Testis (tissue), 5 donors: ENCODE measurements at places on chromosomes 5 and 9.
A peak's percentile ranks its signal among the peaks of the same experiment; 100 is the strongest.

- no peak for DNase-seq
Measured at GRCh38 chr5:95791751-95792150, 30.8 kb downstream of the GLRX start.

- DNase-seq: no peak
Measured at GRCh38 chr5:80057099-80057498, 22.0 kb downstream of the THBS4 start.

- DNase-seq: no peak
Measured at GRCh38 chr5:96125231-96125891, 163.7 kb upstream of the ELL2 start.

DNA sequence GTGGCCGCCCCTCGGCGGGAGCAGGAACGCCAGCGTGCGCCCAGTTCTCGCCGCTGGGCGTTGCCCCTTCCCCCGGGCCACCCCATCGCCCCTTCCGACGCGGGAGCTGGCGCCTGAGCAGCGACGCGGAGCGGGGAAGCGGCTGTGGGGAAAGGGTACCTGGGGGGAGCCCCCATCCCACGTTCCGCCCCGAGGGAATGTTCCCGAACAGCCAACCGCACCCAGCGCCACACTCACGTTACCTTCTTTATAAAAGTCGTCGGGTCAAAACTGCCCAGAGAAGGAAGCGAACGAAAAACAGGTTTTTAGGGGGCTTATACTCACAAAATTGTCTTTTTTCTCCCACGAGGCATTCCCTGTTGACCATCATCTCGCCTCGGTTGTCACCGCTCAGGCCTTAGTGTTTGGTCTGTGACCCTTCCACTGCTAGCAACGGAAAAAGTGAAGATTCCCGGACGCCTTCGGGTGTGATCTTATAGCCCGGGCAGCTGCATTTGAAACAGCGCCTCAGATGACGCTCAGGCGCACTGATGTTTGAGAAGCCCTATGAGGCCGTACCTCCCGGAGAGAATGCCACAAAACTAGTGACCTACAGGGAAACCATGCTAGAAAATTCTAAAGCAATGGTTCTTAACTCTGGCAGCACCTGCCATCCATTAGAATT, 475 bp upstream of the GOLM1 start:
- DNase-seq: peak; percentile 78

DNA sequence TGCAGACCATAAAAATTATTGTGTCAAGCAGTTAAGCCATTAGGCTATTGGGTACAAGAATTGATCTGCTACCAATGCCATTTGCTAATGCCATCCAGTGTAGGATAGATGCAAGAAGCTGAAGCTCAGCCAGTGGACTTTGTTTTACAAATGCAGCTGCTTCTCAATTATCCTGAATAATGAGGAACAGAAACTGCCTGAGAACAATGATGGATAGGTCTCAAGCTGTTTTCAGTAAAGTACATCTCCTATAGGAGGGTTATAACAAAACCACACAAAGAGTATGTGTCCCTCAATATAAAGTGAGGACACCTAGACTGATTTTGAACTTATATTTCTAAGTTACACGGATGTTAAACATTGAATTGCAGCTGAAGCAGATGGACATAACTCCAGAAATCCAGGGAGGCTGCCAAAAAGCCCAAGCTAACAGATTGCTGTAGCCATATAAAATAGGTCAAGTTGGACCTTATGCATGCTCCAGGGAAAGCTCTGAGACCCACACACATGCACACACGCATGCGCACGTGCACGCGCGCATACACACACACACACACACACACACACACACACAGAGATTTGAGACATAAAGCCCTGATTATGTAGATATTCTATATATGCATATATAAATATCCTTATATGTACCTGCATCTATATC, 482.7 kb upstream of the CD180 start:
- no peak for DNase-seq

DNA sequence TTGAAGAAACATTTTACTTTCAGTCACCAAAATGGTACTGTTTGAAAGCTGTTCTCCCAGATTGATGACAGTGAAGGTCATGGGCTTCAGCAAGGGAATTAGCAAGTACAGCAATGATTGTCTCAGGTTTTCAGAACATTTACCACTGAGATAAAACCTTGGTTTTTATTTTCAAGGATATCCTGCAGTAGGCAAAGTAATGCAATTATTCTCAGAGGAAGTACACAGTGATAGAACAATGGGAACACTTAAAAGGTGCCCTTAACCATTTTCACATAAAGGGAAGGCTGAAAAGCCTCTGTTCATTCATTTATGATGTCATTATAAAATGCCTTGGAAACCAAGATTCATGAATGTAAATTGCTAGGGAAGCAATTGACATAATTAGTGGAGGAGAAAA, 471.8 kb upstream of the ACO1 start:
- DNase-seq: no peak

DNA sequence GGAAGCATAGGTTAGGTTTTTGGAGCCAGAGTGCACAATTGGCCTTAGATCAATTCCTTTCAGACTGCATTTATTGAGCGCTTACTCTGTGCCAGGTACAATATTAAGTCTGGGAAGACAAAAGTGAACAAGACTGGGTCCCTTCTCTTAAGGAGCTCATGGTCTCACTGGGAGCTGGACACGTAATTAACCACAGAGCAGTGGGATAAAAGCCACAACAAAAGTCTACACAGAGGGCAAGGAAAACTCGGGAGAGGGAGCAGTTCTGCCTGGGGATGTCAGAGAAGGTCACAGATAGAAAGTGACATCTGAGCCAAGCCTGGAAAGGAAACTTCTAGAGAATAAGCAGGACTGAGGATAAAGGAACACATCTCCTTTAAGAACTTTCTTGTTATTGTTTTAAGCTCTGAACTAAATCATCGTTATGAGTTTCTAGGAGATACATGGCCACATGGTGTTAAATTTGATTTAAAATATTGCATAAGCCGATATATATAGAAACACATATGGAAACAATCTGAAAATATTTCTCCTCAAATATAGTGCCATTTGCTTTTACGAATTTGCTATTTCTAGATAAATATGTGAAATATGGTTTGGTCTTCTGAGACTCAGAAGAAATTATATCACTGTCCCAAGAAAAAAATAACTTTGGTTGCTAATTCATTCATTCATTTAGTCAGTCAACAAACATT, 40.1 kb upstream of the PDE8B start:
- DNase-seq: no peak

DNA sequence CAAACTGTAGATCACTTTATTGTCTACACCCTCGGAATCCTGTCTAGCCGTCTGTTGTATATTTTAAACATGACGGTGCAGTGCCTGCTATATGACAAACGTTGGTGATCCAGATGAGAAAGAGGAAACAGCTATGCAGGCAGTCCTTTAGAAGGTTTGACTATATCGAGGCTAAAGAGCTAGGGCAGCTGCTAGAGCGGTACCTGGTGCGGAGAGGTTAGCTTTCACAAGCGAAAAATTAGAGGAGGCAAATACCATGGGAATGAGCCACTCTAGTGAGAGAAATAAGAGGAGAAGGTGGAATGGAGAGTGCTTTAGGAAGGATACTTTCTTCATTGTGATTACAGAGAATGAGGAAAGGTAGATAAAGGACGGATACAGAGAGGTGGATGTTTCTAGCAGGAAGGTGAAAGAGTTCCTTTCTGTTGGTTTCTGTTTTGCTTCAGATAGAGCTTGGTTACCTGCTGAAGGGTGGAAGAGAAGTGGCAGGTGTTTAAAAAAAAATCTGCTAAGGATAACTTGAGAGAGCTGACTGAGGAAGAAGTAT, 959 bp upstream of the FBXL17 start:
- DNase-seq: no peak

GRCh38 chr5:125926172-125926571, 497.0 kb upstream of the GRAMD2B start:
- no peak for DNase-seq

DNA sequence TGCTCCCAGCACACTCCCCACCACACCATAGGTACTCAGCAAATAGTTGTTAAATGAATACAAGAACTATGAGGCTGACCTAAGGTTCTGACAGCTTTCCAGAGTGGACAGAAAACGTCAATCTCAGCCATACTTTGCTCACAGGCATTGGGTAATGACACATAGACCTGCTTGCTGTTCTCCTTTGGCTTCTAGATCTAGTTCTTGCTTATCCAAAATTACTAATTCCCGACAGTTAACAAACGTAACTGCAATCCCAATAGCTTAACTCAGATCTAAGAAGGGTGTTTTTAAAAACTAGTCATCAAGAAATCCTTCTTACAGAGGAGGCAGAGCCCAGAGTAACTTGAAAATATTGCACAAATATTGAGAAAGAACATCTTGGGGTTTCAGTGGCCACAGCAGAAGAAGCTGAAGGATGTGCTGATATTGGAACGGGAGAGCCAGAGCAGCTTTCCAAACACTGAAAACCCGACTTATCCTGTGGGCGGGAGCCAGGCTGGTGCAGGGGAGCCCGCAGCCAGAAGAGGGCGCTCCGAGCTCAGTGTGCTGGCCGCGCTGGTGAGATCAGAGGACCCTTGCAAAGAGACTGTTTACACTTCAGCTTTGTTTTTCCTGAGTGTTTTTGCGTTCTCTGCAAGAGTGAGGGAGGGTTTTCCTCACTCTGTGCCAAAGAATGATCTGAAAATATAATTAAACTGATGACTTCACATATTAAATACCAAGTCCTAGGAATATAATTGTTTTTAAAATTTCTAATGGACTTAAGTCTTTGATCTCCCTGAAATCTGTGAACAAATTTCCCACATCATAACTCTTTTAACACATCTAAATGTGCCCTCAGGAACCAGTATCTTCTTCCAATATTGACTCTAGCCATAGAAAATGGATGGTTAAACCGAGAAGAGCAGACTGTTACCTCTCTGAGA, 30.3 kb downstream of the FGF1 start:
- DNase-seq: peak; percentile 94

GRCh38 chr9:121599872-121600585, 51.4 kb upstream of the DAB2IP start:
- DNase-seq: no peak

- no peak for DNase-seq
Measured at GRCh38 chr5:7422316-7423106, 26.6 kb downstream of the ADCY2 start.

GRCh38 chr5:133363807-133364587, 248.3 kb downstream of the FSTL4 start:
- no peak for DNase-seq

DNA sequence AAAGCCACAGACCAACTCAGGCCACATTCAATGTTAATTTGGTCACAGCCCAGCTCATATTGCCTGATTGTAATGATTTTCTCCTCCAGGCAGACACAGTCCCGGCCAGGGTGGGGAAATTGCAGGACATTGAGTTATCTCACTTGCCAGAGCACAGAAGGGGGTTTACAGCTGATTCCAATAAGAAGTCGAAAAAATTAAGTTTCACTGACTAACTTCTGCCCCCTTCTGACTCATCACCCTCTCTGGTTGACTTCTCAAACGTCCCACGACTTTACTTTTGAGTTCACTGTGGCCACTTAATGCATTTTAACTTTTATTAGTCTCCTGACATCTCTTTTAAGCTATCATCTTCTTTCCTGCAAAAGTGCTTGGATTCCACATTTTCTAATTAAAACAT, 321.4 kb upstream of the WWC1 start:
- DNase-seq: no peak

DNA sequence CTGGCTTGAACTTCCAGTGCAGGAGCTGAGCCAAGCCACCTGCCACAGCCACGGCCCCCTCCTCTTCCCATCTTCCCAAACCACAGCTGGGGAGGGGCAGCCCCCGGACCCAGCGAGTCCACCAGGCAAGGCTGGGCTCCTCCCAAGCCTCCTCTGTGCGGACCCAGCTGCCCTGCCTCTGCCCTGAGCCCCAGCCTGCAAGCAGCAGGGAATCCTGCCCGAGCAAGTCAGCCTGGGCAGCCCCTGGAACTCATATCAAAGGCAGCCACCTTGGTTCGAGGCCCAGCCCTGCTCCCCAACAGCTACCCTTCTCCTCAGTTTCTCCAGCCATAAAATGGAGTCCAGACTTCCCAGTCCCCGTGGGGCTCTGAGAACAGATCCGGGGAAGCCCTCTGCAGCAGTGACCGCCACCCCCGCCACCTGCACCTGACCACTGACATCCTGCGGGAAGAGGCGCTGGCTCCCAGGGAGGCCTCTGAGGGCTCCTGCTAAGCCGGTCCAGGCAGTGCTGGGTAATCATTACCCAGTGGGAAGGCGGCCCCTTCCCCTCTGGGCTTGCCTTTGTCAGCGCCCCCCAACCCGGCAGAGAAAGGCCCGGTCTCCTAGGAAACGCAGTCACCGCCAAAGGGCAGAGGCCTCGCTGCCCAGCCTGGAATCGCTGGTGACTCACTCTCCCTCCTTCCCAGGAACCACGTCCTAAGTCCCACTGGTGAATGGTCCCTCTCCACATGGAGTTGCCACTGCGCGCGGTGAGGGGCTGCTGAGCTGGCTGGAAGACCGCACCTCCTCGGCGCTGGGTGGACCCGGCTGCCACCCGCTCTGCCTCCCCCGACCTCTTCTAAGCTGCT, 1.5 kb downstream of the VAV2 start:
- no peak for DNase-seq

GRCh38 chr5:73446631-73447529, 1.7 kb downstream of the FOXD1 start:
- DNase-seq: no peak

DNA sequence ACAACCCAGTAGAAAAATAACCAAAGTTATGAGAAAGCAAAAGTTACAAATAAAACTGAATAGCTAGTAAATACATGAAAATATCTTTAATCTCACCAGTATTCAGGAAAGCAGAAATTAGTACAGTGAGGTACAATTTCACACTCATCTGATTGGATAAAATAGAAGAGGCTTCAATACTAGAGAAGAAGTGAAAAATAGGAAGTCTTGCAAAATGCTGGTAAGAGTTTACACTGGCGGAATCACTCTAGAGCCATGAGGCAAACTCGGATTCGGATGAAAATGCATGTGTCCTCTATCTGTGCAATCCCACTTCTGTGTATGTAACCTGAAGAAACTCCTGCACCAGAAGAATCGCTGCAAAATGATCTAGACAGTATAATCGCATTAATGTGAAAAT, 128.9 kb downstream of the CCDC192 start:
- no peak for DNase-seq

- no peak for DNase-seq
Measured at GRCh38 chr5:94782383-94782782, 163.9 kb downstream of the SLF1 start.

DNA sequence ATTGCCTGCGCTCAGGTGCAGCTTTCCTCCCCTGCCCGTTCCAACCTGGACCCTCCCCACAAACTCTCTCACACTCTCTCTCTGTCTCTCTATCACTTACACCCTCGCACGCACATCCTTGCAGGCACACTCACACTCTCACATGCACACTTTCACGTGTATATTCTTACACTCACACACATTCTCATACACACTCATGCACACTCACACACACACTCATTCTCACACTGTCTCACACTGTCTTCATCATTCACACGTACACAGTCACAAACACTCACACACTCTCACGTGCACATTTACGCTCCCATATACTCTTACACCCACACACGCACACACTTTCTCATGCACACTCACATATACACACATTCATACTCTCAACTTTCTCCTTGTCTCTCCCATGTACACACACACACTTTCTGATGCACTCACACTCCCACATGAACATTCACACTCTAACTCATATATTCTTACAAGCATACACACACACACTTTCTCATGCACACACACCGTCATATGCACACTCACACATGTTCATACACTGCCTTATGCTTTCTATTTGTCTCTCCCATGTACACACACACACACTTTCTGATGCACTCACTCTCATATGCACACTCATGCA, 229.3 kb downstream of the SNX18 start:
- DNase-seq: no peak

- no peak for DNase-seq
Measured at GRCh38 chr5:157189223-157189622, 8.6 kb downstream of the ITK start.
